ENCODE measurements at places on chromosomes 1 and 21.
A peak's percentile ranks its signal among the peaks of the same experiment; 100 is the strongest.

DNA sequence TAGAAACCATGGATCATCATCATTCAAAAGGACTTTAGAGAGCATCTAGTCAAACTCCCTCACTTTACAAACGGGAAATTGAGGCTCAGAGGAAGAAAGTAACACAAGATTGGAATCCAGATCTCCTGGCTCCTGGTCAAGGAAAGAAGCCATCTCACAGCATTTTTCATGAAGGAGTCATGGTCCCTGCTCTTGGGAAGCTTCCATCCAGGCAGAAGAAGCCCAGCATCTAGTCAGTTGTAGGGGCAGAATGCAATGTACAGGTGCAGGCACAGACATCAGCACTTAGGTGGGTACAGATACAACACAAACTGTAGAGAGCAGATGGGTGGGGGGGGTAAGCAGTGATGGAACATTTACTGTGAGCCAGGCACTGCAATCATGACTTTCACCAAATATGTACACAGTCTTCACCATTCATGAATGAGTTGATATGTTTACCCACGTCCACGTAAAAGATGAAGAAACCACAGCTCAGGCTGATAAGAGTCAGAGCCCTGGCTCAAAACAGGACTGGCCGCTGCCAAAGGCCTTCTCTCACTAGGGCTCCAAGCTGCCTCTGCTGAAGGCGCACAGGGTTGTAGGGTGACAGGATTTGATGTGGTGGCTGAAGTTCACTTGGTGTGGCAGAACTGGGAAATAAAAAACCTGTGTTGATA lies 44.0 kb downstream of the OPTC start:
- DNase-seq = no peak

DNA sequence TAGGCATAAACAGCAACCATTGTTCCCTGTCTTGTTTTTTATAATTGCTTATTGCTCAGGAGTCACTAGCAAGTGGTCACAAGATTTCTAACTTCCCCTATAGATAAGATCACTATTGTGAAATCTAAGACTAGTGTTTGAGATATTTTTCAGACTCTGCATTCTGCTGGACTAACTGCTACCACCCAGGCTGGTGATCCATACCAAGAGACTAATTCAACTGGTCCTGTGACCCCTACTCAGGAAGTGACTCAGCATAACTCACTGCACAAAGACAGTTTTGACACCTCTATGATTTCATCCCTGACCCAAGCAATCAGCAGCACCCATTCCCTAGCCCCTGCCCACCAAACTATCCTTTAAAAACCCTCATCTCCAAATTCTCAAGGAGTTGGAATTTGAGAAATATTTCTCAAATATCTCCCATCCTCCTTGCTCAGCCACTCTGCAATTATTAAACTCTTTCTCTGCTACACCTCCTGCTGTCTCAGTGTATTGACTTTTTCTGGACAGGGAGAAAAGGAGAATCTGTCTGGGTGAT lies 52.7 kb downstream of the TRIM33 start:
- DNase-seq = no peak

DNA sequence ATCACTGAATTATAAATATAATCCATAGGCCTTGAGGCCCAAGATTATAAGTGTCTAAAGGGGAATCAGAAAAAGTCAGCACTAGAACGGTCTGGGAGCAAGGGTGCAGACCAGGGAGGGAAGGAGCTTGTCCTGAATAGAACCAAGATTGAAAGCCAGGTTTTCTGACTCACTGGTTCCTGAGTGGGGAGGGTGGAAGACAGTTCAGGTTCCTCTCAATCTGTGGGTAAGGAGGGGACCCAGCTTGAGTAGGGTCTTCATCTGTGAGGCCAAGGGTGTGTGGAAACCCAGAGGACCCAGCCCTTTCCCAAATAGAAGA lies 842 bp downstream of the LENEP start:
- DNase-seq = no peak

GRCh38 chr1:54947540-54947939 lies 32.9 kb upstream of the TMEM61 start:
- DNase-seq = no peak

DNA sequence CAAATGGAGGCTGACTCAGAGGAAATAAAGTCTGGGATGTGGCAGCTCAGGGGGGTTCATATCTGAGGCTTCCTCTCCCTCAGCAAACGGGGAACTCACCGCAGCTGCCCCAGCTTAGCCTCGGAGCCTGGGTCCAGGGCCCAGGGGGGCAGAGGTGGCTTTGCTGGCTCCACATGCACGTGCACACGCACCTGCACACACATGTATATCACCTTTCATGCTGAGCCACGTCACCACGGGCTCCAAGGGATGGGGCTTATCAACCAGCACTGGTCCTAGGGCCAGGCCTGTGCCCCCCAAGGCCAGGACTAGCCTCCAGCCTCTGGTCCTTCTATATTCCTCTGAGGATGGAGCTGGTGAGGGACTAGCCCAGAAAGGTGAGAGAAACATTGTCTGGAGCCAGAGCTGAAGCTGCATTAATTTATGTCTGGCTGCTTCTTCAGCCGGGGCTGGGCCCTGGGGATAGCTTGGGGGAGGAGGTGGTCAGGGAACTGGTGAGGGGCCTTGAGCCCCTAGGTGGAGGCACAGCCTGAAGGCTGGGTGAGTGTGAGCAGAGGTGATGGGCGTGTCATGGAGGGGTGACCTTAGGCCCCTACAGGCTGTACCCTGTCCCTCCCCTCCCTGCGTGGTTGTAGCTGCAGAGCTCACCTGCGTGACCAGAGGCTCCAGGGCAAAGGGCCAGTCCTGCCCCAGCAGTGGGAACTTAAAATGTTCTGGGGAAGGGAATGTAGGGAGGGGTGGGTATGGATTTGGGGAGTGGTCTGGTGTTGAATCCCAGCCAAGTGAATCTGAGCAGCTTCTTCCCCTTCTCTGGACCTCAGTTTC lies 520.8 kb downstream of the PTPRU start:
- no peak for DNase-seq

GRCh38 chr21:16587141-16587581 lies 857.4 kb downstream of the USP25 start:
- DNase-seq = peak; percentile 67

DNA sequence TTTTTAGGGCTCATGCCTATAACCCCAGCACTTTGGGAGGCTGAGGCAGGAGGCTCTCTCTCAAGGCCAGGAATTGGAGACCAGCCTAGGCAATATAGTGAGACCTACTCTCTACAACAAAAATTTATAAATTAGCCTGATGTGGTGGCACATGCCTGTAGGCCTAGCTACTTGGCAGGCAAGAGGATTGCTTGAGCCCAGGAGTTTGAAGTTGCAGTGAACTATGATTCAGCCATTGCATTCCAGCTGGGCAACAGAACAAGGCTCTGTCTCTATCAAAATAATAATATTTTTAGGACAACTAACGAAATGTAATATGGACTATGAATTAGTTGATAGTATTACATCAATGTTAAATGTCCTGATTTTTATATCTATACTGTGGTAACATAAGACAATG lies 68.8 kb upstream of the ARID1A start:
- DNase-seq = no peak

- no peak for DNase-seq
Observed at GRCh38 chr1:11204396-11205190, 15.4 kb downstream of the ANGPTL7 start.

DNA sequence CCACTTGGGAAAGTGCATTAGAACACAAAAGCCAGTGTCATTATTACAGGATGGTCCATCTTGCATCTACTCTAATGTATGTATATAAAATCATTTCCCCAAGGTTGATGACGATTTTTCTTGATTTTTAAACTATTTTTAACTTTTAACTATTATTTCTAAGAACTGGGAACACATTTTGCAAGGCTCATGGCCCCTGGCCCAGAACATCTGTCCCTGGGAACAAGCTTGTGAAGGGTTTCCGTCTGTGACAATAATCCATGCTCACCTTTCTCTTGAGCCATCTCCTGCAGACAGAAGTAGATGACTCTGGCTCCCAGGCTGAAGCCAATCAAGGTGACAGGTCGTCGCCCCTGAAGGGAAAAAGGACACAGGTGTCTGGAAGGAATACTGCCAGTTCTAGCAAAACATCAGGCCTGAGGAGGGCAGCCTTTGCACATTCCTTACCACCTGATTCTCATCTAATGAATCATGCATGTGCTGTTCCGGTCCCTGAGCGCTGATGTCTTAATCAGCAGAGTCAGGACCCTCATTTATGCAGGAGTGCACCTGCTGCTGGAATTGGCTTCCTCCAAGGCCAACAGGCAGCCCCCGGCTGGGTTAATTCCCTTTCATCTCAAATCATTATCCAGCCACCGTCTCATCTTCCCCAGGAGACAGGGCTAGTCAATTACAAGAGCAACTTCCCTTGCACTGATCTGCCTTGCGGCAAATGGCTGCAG lies 62.5 kb downstream of the TMCO4 start:
- DNase-seq = no peak

- DNase-seq = no peak
Observed at GRCh38 chr1:25082216-25082899, 149.9 kb downstream of the SYF2 start.

DNA sequence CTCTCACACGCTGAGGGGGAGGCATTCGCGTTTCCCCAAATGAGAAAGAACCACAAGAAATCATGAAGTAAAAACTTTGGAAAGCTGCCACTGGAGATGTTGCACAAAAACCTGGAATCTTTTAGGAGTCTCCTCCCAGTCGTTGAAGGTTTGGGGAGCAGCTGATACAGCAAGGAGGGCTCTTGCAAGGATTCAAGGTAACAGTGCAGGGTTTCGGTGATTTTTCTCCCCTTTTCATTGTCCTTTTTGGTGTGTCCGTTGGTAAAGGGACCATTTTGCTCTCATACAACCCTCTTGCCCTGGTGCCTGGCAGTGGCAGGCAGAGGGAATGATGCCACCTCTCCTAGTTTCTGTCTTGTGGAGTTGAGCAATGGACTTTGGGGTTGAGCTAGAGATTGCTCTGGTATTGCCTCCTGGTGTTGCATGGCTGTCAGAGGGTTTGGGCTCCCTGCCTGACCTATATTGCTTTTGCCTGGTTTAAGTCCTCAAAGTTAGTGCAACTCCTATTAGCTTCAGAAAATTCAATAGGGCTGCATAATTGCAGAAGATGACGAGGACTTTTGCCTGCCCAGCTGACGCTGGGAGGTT lies 872 bp downstream of the BRINP2 start:
- no peak for DNase-seq

GRCh38 chr1:62037274-62037673 lies 157.4 kb upstream of the L1TD1 start:
- no peak for DNase-seq

GRCh38 chr1:219587801-219588561 lies 24.9 kb downstream of the ZC3H11B start:
- DNase-seq = no peak

GRCh38 chr1:80929868-80930508 lies 870.7 kb upstream of the ADGRL2 start:
- no peak for DNase-seq

DNA sequence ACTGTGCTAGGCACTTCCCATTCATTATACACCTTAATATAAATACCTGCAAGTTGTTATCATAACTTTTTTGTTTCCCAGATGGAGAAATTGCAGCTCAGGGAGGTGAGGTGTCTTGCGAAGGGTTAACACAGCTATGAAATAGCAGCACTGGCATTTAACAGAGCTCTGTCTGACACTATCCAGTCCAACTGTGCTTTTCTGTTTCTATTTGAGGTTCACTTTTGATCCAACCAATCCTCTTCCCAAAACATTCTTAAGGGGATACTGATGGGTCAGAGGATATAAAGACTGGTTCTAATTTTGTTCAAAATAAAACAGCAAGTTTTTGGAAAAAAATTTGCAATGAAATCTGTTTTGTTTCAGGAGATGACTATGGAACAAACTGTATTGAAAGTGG lies 46.5 kb upstream of the C8B start:
- no peak for DNase-seq

- DNase-seq = peak; percentile 73
Observed at GRCh38 chr1:43666608-43667007, 16.7 kb downstream of the KDM4A start.

DNA sequence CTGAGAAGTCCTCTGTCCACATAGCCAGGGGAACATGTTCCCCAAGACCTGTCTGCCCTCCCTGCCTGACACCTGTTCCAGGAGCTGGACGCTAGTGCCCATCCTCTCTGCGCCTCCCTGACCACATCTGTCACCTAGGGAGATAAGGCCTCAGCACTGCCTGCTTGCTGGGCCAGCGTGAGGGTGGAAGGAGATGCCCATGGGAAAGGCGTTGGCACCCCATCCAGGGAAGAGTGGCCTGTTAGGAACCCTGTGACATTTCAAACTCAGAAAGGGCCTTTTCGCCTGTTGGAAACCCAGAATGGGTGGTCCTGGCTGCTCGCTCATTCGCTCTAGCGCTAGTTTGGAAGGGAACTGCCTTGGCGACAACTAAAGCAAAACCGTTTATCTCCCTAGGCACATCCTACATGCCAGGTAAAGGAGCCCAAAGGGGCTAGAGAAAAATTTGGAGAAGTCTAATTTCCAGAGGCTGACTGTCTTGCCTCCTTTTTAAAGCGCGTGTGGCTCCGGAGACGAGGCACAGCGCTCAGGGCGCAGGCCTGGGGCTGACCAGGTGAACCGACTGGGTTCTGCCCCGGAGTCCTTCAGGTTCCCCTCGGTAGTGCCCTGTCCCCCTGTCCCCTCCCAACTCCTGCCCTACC lies 410 bp downstream of the ACTA1 start:
- DNase-seq = no peak

GRCh38 chr1:15261155-15262002 lies 14.4 kb downstream of the FHAD1 start:
- DNase-seq = no peak

DNA sequence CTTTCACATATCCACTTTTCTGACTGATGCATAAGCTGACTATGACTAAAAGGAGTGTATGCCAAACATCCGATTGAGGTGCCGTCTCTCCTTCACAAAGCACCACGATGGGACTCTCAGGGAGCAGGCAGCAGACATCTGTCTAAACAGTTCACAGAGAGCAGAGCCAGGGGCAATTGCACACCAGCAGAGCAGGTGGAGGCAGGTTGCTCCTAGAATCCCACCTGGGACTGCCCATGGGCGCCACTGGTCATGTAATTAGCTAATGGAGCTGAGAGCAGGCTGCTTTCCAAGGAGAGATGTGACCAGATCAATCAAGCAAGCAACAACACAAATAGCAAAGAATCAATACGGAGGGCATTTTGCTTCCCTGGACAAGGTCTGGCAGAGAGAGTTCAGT lies 30.5 kb upstream of the COA6 start:
- DNase-seq = no peak

DNA sequence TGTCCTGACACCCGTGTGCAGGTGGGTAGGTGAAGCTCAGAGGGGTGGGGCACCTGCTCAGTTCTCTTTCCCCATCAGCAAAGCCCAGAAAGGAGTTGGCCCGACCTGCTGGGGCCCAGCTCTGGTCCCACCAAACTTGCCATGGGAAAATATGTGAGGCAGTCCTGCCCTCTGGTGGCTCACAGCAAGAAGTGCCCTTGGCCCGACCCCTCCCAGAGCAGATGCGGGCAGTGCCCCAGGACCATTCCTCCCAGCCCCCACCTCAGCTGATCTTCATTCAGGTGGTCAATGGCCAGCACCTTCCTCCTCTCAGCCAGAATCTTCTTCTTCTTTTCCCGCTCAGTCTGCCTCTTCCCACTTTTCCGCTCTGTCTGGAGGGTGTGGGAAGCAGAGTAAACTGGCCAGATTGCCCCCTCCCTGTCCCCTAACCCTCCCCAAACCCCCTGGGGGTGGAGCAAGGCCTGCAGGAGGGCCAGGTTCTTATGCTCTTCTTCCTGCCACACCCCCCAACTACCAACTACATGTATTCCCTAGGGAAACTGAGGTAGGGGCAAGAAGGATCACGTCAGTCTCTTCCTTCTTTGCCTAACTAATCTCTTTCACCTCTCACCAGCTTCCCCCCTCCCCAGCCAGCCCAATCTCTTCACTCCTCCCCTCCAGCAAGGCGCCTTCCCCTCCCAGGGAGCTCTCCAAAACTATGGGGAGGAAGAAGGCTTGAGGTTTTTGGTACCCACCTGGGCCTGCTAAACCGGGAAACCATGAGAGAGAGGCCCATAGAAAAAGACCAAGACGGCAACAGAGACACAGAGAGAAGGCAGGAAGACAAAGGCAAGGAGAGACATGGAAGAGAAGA lies 15.6 kb downstream of the TNNT2 start:
- no peak for DNase-seq
